ENCODE measurements at places on chromosomes 6 and 20.

DNA sequence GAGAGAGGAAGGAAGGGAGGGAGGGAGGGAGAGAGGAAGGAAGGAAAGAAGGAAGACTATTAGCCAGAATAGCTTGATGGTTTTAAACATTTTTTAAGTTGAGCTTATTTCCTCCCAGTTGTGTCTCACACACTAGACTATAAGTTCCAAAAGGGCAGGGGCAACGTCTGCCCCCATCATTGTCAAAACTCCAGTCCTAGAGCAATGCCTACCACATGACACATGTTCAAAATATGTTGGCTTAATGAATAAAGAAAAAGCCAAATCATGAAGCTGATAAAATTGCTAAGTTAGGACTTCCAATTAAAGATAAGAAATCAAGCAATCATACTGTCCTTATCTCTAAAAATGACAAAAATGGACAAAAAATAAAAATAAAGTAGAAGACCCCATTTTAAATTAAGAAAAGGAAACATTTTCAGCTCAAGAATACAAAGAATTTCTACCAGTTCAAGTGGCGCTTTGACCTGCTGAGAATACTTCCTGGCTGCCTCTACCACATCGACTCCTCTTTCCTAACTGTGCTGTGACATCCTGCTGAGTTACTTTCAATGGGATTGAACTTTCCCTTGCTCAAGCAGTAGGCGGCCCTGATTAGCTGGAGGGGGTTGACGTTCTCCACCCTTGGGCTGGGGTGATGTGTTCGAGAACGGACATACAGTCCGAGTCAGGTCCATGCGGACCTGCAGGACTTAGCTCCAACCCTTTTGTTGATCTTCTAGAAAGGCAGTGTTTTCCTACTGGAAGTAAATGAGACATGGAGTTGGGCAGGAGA, 283.9 kb upstream of the FOXQ1 start:
- DNase-seq = no peak

DNA sequence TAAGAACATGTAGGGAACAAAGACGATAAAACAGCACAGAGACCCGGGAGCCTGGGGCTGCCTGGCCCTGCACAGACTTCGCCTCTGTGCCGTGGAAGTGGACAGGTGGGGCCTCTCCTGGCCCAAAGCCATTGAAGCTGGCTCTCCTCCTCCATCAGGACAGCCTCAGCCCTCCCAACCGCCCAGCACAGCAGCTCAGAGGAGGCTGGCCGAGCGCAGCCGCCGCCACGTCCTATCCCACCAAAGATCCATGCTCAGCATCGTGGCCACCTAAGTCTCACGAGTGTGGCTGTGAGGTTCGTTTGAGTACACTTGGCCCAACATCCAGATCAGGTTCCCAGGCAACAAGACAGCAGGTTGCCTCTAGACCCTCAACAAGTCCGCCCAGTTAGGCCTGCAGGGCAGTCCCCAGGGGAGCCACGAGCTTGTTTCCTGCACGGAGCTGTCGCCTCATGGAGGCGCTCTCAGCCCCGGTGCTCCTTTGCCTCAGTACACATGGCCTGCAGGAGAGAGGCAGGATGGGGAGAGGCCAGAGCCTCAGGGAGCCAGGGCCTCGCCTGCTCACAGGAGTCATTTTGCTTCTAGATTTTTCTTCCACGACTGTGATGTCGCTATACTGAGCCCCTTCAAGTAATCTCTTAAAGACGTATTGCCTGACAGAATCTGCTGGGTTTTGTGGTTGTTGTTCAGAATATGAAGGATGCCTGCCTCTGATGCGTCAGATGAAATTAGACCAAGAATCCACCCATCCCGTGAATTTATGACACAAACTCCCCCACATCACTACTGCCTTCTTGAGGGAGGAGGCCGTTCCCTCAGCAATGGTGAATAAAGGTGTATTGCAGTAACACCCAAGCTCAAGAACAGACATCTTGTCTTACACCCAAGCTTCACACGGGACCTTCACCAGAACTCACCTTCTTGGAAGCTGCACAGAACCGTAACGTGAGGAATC, 102.7 kb downstream of the RNASET2 start:
- no peak for DNase-seq

DNA sequence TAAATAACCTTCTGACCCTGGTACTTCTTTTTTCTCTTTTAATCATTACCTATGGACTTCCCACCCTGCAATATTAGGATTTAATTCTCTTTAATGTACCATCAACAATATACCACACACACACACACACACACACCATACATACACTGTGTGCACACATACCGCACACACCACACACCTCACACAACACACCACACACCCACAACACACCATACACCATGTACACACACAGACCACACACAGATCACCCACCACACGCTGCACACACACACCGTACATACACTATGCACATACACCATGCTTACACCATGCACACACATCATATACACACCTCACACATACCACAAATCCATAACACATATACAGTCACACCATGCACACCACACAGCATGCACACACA, 57.4 kb upstream of the MAP3K4 start:
- no peak for DNase-seq

- DNase-seq = no peak
Observed at GRCh38 chr6:155195903-155196302, 67.9 kb upstream of the CLDN20 start.

- no peak for DNase-seq
Observed at GRCh38 chr6:19153270-19153980, 683.7 kb upstream of the ID4 start.

GRCh38 chr6:51028276-51028675, 209.6 kb downstream of the TFAP2B start:
- no peak for DNase-seq

DNA sequence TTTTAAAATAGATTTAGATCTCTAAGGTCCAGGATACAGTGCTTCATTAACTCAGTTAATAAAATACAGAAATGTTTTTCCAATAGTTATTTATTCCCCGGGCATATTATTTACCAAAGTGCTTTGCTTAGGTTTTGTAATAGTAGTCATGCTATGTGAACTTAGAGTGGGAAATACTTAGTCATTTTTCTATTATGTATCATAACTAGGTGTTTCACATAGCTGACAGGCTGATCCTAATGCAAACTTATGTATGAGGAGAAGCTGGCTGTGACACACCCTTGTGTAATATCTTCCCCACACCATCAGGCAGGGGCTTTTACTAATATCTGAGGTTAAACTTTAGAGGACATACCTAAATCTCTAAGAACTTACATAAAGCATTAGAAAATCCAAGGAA, 277.7 kb upstream of the RIMS1 start:
- DNase-seq = no peak

DNA sequence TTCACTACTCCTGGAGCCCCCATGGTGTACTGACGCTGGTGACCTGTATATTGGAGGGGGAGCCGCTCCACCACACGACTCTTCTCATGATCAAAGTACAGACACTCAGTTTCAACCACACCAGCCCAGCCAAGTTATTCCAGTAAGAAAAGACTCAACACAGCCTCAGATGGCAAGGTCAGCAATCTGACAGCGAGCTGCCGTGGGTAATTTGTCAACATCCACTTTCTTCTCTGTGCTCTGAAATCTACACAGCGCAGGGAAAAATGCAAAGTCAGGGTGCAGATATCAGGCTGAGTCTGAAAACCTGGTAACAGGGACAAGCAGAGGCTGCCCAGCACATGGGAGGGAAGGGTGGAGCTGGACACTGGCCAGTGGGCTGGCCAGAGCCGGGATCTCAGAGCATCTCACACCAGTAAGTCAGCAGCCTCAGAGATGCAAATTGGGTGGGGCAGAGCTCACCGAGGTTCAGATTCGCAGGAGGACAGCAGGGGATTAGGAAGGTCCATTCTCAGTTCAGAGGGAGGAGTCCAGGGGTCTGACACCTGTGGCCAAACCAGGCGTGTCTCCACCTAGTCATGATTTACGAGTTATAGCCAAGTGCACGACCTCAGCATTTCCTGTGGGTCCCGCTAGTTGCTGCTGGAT, 44.5 kb upstream of the RPS6KA2 start:
- DNase-seq = no peak

GRCh38 chr6:20604159-20604558, 69.9 kb downstream of the CDKAL1 start:
- no peak for DNase-seq

DNA sequence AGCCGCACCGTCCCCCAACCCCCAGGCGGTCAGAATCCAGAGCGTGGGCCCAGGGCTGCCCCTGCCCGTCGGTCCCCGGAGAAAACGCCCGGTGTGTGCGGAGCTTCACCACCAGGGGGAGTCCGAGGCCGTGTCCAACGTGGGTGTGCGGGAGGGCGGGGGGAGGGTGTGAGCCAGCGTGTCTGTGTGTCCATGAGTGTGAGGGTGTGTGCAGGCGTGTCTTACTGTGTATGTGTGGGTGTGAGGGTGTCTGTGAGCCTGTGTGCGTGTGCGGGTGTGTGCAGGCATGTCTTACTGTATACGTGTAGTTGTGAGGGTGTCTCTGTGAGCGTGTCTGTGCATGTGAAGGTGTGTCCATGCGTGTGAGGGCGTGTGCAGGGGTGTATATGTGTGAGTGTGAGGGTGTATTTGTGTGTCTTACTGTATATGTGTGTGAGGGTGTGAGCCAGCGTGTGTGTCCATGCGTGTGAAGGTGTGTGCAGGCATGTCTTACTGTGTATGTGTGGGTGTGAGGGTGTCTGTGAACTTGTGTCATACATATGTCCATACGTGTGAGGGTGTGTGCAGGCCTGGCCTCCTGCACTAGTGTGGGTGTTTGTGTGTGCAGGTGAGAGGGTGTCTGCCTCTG, 24.6 kb upstream of the GATA5 start:
- DNase-seq = peak; percentile 73
